ENCODE measurements at places on chromosomes 11 and 22. TPM values are rescaled to one million over a fixed set of nuclear protein-coding genes. Genes with fewer than 3 reads are reported as not detected.

Gene TRIM3
- total RNA-seq, result 56.1 TPM

Gene SHANK3
- 1.5 TPM for total RNA-seq

Gene ARHGAP42
- total RNA-seq, result 6.3 TPM

Gene BARX2
- total RNA-seq, result not detected

Gene PKNOX2
- total RNA-seq, result 0.73 TPM

Gene SPDYC
- not detected for total RNA-seq

Gene SAA1
- total RNA-seq, result not detected

Measured in smooth muscle cell of trachea (primary cell).